ENCODE measurements at places on chromosomes 3 and 15.

GRCh38 chr3:55467099-55467498 lies 20.0 kb downstream of the WNT5A start:
- no peak for DNase-seq

DNA sequence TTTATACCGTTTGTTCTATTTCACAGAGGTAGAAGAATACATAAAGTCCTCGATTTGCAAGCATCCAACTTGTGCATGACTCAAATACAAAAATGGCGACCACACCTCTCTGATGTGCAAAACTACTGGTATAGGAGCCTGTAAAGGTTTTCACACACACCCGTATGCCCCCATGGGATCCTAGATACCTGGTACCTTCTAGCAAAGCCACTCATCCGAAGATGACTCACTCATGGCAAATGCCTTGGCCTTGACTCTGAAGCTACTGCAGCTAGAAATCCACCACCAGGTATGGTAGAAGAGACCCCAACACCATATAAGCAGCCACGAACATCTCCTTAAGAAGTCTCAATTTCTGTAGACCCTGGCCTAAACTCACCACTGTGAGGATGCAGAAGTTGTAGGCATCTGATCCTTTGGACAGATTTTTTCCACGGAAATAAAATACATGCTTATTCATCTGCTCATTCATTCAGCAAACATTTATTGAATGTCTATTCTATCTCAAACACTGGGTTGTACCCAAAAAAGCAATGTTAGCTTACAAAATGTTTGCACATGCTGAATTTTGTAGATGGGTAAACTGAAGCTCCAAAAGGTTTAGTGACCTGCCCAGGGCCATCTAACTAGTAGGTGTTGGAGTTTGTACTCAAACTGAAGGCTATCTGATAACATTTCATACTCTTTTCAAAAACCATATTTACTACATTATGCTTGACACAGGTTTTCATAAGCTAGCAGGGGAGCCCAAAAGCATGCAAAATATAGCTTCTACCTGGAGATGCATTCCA lies 158.8 kb downstream of the RORA start:
- DNase-seq = no peak

DNA sequence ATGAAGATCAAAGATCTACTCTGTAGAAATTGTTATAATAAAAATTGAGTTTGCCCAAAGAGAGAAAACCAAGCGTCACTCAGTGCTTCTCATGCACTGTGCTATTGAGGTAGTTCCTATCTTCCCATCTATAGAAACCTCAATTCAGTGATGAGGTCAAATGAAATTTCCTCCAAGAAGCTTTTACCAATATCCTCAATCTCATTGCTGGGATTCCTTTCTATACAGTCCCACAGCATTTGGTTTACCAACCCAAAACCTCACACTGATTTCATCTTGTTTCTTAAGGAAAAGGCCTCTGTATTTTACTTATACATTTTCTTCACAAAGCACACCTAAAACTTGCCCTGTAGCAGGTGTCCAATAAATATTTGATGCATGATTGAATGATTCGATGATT lies 147.2 kb downstream of the ALCAM start:
- no peak for DNase-seq

DNA sequence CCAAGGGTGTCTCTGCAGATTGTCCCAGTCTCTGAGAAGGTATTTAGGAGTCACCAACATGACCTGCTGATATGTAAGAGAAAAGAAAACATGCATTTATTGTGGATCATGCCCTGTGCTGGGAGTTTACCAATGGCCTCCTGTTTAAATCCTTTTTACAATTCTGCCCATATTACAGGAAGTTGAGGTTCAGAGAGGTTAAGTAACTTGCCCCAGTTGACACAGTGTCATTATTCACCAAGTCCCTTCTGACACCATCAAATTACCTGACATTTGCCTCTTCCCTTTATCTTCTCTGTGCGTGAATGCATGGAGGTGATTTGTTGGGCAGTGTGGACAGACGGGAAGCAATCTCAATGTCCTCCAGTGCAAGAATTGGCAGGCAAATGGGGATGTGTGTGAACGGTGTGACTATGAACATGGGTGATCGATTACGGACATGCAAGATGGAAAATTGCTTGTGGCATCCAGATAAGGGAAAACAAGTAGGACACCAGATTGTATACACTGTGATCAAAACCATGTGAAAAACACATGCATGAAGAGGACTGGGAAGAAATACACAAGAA lies 27.3 kb downstream of the ZNF710 start:
- no peak for DNase-seq

DNA sequence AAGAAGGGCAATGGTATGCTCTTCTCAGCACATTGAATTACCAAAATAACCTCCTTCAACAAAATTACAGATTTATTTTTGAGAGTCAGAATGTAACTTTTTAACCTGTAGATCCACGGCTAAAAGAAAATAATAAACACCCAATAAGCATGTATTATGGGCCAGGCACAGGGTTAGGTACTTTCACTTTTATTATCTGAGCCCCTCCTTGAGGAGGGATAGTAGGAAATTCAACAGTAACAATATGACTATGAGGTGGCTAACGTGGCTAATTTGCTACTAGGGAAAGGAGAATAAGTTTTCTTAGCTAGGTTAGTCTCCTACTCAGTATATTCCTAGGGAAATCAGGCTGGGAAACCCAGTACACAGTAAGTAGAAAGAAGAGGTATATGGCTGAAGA lies 306.9 kb downstream of the GAP43 start:
- no peak for DNase-seq
